NCI-H69 (cell line): ENCODE measurements at places on chromosomes 3 and 15.

DNA sequence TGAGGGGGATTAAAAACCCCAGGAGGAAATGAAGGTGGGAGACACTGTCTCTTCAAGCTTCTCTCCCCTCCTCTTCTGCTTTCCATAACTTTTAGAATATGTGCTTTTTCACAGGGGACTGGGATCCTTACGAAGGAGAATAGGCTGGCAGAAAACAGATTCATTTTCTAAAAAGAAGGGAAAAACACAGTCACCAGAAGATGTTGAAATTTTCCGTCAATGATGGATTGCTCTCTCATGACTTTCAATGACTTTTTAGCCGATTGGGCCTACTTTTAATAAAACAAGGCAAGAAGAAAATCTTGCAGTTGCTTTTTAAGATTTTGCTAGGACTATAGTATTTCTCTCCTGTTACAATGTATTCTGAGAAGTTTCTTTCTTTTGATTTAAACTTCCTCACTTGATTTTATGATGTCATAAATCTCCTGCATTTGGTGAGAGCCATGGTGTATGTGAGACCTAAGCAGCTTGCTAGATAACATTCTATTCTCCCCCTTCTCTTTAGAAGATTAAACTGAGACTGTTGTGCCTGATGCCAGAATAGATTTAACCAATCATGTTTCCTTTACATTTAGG lies 241.2 kb downstream of the FEZF2 start:
- DNase-seq: no peak

DNA sequence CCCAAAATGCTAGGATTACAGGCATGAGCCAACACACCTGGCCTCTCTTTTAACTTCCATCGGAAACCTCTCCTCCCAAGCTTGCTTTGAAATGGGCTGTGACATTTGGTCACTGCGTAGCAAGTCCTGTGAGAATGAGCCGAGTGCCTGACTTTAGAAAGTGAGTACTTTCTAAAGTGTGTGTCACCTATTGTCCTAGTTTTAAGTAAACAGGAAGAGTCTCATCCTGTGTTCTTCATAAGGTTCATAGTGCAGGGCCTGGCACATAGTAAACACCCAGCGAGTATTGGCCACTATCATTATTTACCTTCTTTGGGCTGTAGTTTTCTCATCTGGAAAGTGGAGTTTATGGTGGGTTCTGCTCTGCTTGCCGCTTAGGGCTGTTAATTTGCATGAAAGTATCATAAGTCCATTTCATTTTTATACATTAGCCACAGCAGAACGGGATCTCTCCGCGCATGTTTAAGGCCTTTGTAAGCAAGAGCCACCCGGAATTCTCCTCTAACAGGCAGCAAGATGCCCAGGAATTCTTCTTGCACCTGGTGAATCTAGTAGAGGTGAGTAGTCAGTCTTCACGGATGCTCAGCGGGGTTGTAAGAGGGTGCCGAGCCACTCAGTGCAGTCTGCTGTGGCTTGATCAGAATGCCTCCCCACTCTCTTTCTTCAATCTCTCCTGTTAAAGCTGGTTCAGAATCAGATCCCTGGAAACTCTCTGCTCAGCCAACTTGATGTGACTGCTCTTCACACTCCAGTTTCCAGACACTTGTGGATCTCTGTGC lies 87.2 kb downstream of the USP13 start:
- no peak for DNase-seq

DNA sequence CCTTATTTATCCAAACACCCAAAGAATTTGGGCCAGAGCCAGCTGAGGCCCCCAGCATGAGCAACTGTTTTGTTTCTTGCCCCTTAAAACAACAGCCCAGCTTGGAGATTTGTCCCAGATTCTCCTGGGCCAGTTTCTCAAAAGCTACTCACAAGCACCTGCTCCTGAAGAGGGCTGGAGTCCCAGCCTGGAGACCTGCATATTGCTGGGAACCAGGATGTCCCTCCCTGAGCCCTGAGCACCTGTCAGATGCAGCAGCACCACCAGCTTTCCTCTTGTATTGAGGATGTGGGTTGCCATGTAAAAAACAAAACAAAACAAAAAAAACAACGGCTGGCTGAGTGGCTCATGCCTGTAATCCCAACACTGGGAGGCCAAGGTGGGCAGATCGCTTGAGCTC lies 7.0 kb upstream of the RFT1 start:
- no peak for DNase-seq

- no peak for DNase-seq
These were observed 40.5 kb downstream of the TRAT1 start for GRCh38 chr3:108862865-108863798.

- no peak for DNase-seq
These were observed 15.4 kb downstream of the RAF1 start for GRCh38 chr3:12648384-12648959.

- peak; percentile 36 for DNase-seq
These were observed 260.4 kb upstream of the P2RY1 start for GRCh38 chr3:152574461-152575079.

- no peak for DNase-seq
These were observed 156.0 kb upstream of the SOX2 start for GRCh38 chr3:181555681-181556080.

- DNase-seq: peak; percentile 61
These were observed 77.2 kb upstream of the SLC6A11 start for GRCh38 chr3:10738688-10739372.

DNA sequence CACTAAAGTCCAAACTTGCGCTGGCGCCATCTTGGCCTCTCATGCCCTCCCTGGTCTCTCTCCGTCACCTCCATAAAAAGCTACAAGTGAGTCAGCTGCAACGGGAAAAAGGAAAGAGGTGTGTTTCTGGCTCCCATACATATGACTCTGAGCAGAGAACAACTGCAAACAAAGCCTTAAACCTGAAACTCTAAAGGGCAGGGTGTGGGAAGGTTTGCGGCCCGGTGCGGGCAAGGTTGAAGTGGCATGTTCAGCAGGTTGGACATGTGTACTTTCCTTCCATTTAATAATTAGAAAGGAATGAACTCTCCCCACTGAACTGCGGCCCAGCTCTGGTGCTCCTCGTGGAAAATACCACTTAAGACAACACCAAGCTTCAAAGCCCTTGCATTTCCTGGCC lies 59.0 kb upstream of the PPARG start:
- DNase-seq: no peak

- DNase-seq: peak; percentile 78
These were observed 24.6 kb upstream of the CORO2B start for GRCh38 chr15:68553994-68554720.

GRCh38 chr3:128489674-128489926 lies 3.4 kb downstream of the GATA2 start:
- DNase-seq: no peak

DNA sequence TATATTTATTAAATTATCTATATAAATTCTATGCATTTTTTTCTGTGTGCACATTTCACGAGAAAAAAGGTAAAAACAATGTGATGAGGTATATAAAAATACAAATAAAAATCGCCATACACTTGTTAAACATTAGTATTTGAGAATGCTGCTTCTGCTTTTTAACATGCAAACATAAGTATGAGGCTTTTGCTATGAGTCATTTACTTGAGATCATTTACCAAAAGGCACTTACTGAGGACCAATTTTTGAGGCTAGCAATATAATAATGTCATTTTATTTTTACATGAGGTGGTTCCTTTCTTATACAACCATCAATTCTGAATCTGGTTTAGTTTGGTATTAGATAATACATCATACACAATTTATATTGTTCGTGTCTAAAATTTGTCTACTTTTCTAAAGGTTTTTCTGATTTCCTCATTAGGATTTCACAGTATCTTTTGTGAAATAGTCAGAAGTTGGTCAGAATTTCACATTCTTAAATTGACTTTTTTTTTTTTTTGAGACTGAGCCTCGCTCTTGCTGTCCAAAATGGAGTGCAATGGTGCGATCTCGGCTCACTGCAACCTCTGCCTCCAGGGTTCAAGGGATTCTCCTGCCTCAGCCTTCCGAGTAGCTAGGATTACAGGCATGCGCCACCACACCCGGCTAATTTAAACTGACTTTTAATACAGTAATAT lies 25.6 kb downstream of the DCUN1D1 start:
- DNase-seq: no peak

- no peak for DNase-seq
These were observed 6.7 kb downstream of the STRIT1 start for GRCh38 chr3:155286736-155287135.

GRCh38 chr3:127065561-127066290 lies 82.8 kb downstream of the PLXNA1 start:
- DNase-seq: no peak

GRCh38 chr3:45534632-45535031 lies 59.9 kb upstream of the LIMD1 start:
- no peak for DNase-seq

DNA sequence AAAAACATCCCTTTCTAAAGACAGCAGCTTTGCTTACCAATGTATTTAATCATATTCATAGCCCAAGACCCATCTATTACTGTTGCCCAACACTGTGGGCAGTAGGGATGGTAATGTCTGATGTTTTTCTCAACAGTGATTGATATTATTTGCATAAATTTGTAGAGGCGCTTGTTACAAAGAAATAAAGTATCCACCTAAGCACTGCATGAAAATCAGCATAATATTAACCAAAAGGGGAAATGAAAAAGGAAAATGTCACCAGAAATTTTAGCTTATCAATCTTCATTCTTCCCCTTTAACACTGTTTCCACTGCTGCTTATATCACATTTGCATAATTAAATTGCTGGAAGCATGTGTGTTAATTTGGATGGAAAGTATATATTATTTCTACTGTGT lies 140.5 kb downstream of the CTNNB1 start:
- DNase-seq: no peak

DNA sequence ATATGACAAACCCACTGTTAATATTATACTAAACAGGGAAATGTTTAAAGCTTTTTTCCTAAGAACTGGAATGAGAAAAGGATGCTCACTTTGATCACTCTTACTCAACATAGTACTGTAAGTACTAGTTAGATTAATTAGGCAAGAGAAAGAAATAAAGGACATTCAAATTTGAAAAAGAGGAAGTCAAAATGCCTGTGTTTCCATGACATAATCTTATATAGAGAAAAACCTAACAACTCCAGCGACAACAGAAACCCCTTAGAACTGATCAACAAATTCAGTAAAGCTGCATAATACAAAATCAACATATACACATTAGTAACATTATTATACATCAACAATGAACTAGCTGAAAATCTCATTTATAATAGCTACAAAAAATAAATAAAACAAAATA lies 200.6 kb upstream of the ROBO1 start:
- DNase-seq: no peak

GRCh38 chr3:172225215-172225707 lies 185.9 kb downstream of the FNDC3B start:
- no peak for DNase-seq

GRCh38 chr15:57961919-57962318 lies 103.6 kb downstream of the ALDH1A2 start:
- DNase-seq: no peak

DNA sequence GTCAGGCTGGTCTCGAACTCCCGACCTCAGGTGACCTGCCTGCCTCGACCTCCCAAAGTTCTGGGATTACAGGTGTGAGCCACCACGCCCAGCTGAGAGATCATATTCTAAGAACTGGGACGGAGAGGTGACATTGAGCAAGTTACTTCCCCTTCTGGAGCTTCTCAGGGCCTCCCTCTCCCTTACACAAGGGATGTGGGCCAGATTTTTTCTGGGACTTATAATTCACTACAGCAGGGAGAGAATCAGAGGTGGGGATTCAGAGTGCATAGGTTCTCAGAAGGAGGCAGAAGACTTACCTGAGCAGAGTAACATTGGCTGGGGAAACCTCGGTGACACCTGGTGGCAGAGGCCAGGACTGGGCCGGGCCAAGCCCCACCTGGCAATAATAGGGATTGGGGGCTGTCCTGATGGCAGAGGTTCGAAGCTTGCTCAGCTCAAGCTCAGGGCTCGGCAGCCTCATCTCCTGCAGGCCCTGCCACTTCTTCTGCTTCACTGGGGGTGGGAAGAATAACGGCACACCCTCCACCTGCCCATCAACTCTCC lies 6.8 kb downstream of the LTK start:
- DNase-seq: no peak

DNA sequence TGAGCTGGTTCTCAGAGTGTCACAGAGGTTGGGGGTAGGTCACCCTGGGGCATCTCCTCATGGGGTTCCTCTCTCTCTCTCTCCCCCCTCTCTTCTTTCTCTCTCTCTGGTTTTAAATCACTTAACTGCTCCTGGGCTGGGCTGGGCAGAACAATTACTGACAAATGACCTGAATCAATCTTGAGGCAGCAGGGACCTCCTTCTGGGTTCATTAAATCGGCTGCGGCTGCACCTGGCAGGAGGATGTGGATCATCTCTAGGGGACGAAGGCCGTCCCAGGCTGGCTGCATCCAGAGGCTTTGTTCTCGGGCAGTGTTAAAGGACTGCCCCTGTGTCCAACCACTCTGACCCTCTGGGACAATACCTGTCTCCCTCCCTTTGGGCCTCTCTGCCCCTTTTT lies 143.1 kb downstream of the TLE3 start:
- DNase-seq: peak; percentile 78

- DNase-seq: no peak
These were observed 14.5 kb downstream of the H1-8 start for GRCh38 chr3:129557548-129557894.

DNA sequence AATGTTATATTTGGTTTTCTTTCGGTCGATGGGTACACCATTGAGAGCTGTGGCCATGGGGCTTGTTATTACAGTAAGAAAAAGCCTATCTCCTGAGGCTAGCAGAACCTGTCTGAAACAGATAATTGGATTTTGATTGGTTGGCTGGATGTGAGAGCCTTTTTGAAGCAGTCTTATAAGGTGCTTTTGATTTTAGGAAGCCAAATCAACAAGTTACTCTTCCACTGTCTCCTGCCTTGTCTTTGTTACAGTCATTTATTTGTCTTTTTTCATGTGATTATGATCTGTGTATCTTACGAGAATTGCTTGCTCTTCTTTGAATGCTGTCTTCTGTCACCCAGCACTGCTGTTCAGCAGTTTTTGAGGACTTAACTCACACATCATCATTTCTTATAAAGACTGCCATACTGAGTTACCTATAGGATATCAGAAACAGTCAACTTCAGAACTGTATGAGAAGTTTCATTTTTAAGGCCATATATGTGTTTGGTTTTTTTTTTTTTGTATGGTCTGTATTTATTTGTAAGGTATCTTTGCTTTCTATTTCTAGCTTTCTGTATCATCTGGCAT lies 51.1 kb downstream of the MEF2A start:
- no peak for DNase-seq

- no peak for DNase-seq
These were observed 34.0 kb downstream of the DZIP3 start for GRCh38 chr3:108623504-108623903.

DNA sequence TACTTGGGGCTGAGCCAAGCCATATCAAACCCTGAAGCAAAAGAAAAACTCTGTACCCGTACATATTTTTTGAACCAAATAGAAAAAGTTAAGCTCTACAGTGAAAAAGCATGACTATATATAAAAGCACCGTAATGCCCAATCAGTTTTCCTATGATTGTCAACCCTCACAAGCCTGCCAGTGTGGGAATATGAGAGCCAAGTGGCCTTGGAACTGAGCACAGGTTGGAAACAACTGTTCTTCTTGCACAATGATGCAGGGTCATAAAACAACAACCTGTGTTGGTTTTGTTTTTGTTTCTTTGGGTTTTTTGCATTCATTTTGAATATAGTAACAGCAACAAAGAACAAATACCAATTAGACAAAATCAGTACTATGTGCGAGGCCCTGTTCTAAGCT lies 3.5 kb upstream of the ERC2 start:
- no peak for DNase-seq

GRCh38 chr15:70802629-70803028 lies 39.3 kb upstream of the UACA start:
- no peak for DNase-seq

- DNase-seq: no peak
These were observed 12.6 kb upstream of the LRRC34 start for GRCh38 chr3:169825316-169825715.
